ENCODE measurements at places on chromosomes 7 and 10.

- DNase-seq = peak; percentile 69
Measured at GRCh38 chr7:6448943-6449543, 1.3 kb upstream of the DAGLB start.

DNA sequence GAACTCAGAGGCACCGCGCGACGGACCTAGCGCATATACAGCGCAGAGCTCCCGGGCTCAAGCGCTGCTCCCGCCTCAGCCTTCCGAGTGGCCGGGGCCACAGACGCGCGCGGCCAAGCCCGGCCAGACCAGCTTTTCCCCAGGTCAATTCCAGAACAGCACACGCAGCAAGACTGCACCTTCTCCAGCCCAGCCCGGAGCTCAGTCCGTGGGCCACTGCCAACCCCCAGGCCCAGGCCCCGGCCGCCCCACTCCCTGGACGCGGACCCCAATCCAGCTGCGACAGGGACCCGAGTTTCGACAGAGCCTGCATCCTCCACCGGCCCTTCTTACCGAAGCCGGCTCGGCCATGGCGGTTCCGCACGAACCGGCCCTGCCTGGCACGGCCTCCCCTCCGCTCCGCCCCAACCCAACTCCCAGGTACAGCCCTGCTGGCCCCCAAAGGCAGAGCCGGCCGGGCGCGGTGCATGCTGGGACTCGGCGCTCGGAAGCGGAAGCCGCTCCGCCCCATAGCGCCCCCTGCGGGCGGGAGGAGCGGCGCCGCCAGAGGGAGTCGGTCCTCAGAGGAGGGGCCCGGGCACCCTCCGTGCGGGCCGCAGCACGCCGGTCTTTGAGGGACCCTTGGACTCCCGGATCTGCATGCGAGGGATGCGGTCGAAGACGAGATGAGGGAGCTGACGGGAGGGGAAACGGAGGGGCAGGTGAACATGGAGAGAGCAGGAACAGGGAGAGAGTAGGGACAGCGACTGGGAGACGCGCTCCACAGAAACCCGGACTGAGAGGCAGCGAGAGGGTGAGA is at the start of gene ZNF425:
TSS of gene ZNF425 (minus strand) at position 462 of the 799 bp plus-strand sequence. CDS start at position 351, 111 bp downstream.
- DNase-seq = peak; percentile 95

- no peak for DNase-seq
Measured at GRCh38 chr10:102376901-102377300, 18.6 kb upstream of the NFKB2 start.

DNA sequence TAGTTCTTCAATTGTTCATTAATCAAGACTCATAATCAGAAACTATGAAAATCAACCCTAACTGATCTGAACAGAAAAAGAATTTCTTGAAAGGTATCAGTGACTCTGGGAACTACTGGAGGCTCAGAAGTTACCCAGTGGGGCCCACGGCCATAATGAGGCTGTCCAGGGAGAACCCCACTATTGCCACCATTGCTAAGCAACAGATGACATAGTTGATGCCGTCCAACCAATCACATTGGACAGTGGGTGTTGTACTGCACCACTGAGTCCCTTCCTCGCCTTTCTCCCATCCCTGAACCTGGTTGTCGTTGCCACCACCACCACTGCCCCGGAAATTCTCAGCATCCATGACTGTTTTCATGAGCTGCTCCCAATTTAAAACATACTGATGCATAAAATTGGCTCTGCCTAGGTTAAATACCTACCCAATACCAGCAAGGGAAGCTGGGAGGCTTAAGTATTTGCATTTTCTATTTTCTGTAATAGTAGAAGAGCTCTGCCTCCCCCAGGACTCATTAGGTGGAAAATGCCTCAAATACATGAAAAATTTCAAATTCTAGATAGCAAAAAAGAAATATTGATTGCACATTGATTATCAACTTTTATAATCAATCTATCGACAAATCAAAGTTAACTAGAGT is 26.7 kb upstream of the USP6NL start:
- DNase-seq = no peak

GRCh38 chr7:14377646-14378266 is 388.3 kb upstream of the ETV1 start:
- no peak for DNase-seq

- peak; percentile 27 for DNase-seq
Measured at GRCh38 chr10:71727105-71727737, 7.6 kb upstream of the C10orf105 start.

GRCh38 chr7:99383791-99384370 is 9.4 kb downstream of the ARPC1B start:
- DNase-seq = no peak

GRCh38 chr10:66292922-66293321 is 632.9 kb upstream of the LRRTM3 start:
- no peak for DNase-seq

- no peak for DNase-seq
Measured at GRCh38 chr7:102244601-102245000, 42.1 kb upstream of the SH2B2 start.

DNA sequence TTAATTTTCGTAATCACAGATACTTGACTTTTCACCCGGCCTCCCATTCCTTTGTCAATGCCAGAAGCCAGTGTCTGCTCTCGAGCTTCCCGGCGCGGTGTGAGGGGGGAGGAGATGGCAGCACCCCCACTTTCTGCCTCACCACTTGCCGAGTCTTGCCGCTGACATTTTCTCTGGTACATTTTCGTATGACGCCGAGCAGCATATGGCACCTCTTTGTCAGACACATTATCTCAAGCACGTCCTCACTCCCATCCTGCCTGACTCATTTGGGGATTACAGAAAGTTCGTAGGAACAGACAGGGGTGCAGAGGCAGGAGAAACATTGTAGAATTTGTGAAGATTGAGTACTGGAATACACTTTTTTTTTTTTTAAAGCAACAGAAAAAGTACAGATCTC is 60.8 kb upstream of the SORCS3 start:
- DNase-seq = no peak

DNA sequence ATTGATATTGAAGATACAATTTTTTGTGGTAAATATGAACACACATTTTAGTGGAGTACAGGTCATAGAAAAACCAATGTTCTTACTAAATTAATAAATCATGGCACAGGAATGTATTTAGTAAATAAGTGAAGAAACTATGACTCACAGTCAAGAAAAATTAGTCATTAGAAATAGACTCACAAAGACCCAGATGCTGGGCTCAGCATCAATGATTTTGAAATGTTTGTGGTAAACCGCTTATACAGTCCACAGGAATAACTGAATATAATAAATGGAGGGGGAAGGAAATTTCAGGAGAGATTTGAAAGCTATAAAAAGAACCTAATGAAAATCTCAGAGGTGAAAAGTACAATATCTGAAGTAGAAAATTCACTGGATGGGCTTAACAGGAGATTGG is 138.3 kb upstream of the ADCY1 start:
- DNase-seq = no peak

DNA sequence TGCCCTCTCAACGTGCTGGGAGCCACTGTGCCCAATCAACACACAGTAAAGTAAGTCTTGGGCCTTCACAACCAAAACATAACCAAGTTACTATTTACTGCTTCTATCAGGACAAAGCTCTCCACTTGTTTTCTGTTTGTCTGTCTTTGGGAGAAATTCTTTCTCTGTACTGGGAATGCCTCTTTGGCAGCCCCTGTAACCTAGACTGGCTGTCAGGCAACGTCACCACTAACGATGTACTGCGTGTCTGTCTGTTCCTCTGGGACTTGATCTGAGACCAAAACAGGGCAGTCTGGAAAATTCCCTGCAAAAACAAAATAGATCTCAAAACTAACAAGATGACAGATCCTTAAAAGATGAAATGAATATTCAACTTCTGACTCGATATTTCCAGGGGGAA is 113.0 kb downstream of the SMURF1 start:
- DNase-seq = no peak

- DNase-seq = no peak
Measured at GRCh38 chr10:63414481-63415260, 51.1 kb downstream of the JMJD1C start.

DNA sequence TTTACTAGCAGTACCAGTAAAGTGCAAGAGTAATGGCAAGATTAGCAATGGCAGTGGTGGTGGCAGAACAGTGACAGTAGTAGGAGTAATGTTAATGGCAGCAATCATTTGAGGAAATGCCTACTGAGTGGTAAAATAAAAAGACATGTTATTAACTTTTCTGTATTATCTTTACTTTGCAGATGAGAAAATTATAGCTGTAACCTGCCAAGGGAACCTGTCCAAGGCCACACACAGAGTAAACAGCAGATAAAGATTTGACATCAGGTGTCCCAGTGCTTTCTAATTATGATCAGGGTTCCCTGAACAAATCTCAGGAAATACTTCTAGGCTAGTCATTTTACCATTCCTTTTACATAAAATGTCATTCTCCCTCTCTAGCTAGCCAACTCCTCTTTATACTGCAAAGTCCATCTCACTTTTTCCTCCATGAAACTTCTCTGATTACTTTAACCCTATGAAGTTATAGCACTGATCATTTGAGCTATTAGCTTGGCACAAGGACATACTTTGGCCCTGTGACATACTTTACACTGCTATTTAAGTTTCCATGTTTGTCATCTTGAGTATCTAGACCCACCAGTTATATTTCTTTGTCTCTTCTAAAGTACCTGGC is 219.1 kb downstream of the TAX1BP1 start:
- DNase-seq = no peak

All from hematopoietic multipotent progenitor cell treated with erythropoietin and hydrocortisone succinate and interleukin-3 and kit ligand, for 6 days (in vitro differentiated cells).